Neural crest cell (in vitro differentiated cells): ENCODE measurements at places on chromosomes 16 and 17. TPM values are rescaled to one million over a fixed set of nuclear protein-coding genes. Genes with fewer than 3 reads are reported as not detected.

DNA sequence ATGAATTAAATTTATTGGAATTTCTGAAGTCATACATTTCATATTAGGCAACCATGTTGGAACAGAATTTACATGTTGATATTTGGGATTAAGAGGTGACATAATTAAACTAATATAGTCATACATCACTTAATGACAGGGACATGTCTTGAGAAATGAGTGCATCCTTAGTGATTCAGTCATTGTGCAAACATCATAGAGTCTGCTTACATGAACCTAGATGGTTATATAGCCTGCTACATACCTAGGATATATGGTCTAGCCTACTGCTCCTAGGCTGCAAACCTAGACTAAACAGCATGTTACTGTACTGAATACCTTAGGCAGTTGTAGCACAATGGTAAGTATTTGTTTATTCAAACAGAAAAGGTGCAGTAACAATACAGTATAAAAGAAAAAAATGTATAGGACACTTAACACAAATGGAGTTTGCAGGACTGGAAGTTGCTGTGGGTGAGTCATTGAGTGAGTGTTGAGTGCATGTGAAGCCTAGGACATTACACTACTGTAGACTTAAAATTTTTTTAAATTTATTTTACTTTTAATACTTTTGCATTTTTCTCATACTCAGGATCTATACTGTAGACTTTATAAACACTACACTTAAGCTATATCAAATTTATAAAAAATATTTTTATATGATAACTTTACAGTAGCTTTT is 85.6 kb downstream of the OMG start:
- no peak overlapping the region for H3K4me3 ChIP-seq
- H3K27ac ChIP-seq: no peak overlapping the region
- DNase-seq: no peak
- no peaks in the 10 kb centered on the region for H3K4me1 ChIP-seq
- H3K27me3 ChIP-seq: no peaks in the 10 kb centered on the region

- peaks cover 21% of the 10 kb centered on the region for H3K27me3 ChIP-seq
- peaks cover 4% of the 10 kb centered on the region for H3K4me1 ChIP-seq
- no peak overlapping the region for H3K4me3 ChIP-seq
- H3K36me3 ChIP-seq: no peaks in the 10 kb centered on the region
These were observed 559.4 kb downstream of the TOX3 start for GRCh38 chr16:51987519-51987918.

GRCh38 chr17:35717475-35717874 is 14.0 kb upstream of the RASL10B start:
- no peaks in the 10 kb centered on the region for H3K4me1 ChIP-seq
- no peak for DNase-seq
- no peaks in the 10 kb centered on the region for H3K27me3 ChIP-seq

- H3K27ac ChIP-seq: no peak overlapping the region
- H3K4me1 ChIP-seq: peaks cover 5% of the 10 kb centered on the region
- H3K27me3 ChIP-seq: no peaks in the 10 kb centered on the region
- DNase-seq: no peak
These were observed 45.5 kb downstream of the PEMT start for GRCh38 chr17:17545984-17546383.

DNA sequence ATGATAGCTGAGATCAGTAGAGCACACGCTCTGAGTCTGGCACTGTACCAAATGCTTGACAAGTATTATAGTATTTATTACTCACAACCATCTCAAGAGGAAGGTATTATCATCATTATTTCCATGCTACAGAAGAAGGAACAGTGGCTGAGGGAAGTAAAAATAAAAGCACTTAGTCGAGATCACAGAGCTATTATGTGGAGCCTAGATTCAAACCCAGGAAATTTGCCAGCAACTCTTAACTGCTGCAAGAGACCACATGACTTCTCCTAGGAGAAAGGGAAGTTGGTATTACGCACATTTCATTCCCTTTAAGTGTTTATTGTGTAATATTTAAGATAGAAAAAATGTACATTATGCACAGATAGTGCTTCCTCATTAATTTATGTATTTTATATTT is 1.0 kb upstream of the RHOT1 start:
- H3K4me3 ChIP-seq: peak overlapping the region; percentile 83
- no peaks in the 10 kb centered on the region for H3K27me3 ChIP-seq
- no peaks in the 10 kb centered on the region for H3K36me3 ChIP-seq
- DNase-seq: no peak
- no peak overlapping the region for H3K27ac ChIP-seq
- peaks cover 25% of the 10 kb centered on the region for H3K4me1 ChIP-seq

- peaks cover 6% of the 10 kb centered on the region for H3K36me3 ChIP-seq
- H3K4me3 ChIP-seq: no peak overlapping the region
- no peaks in the 10 kb centered on the region for H3K27me3 ChIP-seq
- peak; percentile 8 for DNase-seq
- no peak overlapping the region for H3K27ac ChIP-seq
These were observed 10.9 kb downstream of the COPS3 start for GRCh38 chr17:17269926-17270773.

- H3K4me3 ChIP-seq: no peak overlapping the region
- no peaks in the 10 kb centered on the region for H3K4me1 ChIP-seq
- H3K27ac ChIP-seq: no peak overlapping the region
- peaks cover 2% of the 10 kb centered on the region for H3K27me3 ChIP-seq
These were observed 133.1 kb upstream of the RPL38 start for GRCh38 chr17:74070374-74070773.

DNA sequence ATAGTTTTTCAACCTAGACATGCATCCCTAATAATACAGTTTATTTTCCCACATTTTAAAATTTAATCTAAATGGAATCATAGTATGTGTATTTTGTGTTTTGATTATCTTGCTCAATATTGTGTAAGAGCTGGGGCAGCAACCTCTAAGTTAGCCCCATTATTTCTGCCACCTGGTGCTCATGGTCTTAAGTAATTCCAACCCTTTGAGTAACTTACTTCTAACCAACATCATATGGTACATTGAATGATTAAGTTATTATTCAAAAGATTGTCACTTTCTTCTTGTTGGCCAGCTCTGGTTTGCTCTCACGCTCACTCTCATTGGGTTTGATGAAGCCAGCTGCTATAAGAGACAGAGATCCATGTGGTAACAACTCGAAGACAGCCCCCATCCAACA is 3.9 kb upstream of the KRTAP4-3 start:
- H3K4me1 ChIP-seq: no peaks in the 10 kb centered on the region
- peaks cover 29% of the 10 kb centered on the region for H3K27me3 ChIP-seq
- DNase-seq: no peak
- H3K36me3 ChIP-seq: no peaks in the 10 kb centered on the region
- H3K27ac ChIP-seq: no peak overlapping the region
- no peak overlapping the region for H3K4me3 ChIP-seq

- DNase-seq: no peak
- no peak overlapping the region for H3K27ac ChIP-seq
- no peaks in the 10 kb centered on the region for H3K36me3 ChIP-seq
- H3K4me1 ChIP-seq: no peaks in the 10 kb centered on the region
- H3K27me3 ChIP-seq: peaks cover 53% of the 10 kb centered on the region
These were observed 9.7 kb upstream of the KDM6B start for GRCh38 chr17:7824021-7824924.

- H3K4me3 ChIP-seq: no peak overlapping the region
- no peak overlapping the region for H3K27ac ChIP-seq
- no peaks in the 10 kb centered on the region for H3K27me3 ChIP-seq
- peaks cover 8% of the 10 kb centered on the region for H3K36me3 ChIP-seq
These were observed 36.2 kb downstream of the IL4R start for GRCh38 chr16:27350006-27350405.

DNA sequence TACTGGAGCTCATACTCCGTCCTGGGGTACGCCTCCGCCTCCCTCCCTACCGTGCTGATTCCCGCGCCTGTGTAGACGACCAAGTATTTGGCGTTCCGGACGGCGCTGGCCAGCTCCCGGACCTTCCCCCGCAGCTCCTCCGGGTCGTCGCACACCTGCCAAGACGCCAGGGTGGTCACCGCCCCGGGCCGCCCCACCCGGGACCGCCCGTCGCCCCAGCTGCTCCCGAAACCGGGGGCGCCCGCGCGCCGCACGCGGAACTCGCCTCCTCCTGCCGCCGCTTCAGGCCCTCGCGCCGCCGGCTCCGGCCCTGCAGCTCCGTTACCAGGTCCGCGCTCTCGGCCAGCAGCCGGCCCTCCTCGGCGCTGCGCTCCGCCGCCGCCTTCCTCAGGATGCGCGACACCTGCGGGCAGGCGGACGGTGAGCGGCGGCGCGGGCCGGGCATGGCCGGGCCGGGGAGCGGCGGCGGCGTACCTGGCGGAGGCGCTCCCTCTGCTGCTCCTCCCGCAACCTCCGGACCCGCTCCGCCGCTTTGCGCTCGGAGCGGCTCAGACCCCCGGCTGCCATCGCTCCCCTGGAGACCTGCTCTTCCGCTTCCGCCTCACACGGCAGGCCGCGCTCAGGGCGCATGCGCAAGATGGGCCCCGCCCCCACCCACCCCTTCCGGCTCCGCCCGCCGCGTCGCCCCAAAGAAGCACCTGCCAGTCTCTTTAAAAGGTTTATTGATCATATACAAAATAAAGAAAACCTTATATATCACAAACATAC is at the start of gene SIRT7:
SIRT7 (minus strand) TSS at position 612 of the 768 bp plus-strand sequence; CDS start at position 567, 45 bp downstream.
- H3K4me1 ChIP-seq: peaks cover 9% of the 10 kb centered on the region
- peak within 1 kb of the TSS; percentile 90 for H3K4me3 ChIP-seq
- no peaks in the 10 kb centered on the region for H3K27me3 ChIP-seq
- peak within 1 kb of the TSS; percentile 62 for H3K27ac ChIP-seq
- peak; percentile 65 for DNase-seq

DNA sequence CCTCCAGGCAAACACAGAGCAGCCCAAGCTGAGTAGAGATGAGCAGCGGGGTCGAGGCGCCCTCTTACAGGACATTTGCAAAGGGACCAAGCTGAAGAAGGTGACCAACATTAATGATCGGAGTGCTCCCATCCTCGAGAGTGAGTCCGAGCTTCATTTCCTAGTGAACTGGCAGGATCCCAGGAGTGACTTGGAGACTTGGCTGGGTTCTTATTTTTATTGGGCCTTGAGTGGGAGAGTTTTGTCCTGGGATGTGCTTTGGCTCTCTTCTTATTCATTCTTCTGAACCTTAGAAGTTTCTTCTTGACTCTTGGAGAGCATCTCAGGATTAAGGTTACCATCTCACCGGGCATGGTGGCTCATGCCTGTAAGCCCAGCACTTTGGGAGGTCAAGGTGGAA is 27.2 kb upstream of the CDC6 start:
- no peaks in the 10 kb centered on the region for H3K4me1 ChIP-seq
- H3K27ac ChIP-seq: no peak overlapping the region
- H3K36me3 ChIP-seq: peaks cover 18% of the 10 kb centered on the region
- H3K4me3 ChIP-seq: no peak overlapping the region
- no peak for DNase-seq

GRCh38 chr17:58666858-58667267 is 25.0 kb downstream of the TEX14 start:
- H3K27me3 ChIP-seq: no peaks in the 10 kb centered on the region
- H3K4me1 ChIP-seq: no peaks in the 10 kb centered on the region
- DNase-seq: no peak

- no peak overlapping the region for H3K27ac ChIP-seq
- no peak overlapping the region for H3K4me3 ChIP-seq
- no peaks in the 10 kb centered on the region for H3K36me3 ChIP-seq
- H3K4me1 ChIP-seq: no peaks in the 10 kb centered on the region
These were observed 13.5 kb upstream of the DNAI2 start for GRCh38 chr17:74260525-74260850.

KRTAP1-1 gene
- not detected in 2 replicates for total RNA-seq

VASN gene
- total RNA-seq: 0.91 and 1.2 TPM in 2 replicates

MTHFSD gene
- total RNA-seq: 14.0 and 16.8 TPM in 2 replicates

PITPNM3 gene
- total RNA-seq: 1.3 and 1.4 TPM in 2 replicates

TMEM238L gene
- total RNA-seq: not detected in 2 replicates

HBA2 gene
- total RNA-seq: not detected in 2 replicates

ATXN1L gene
- total RNA-seq: 27.4 and 28.4 TPM in 2 replicates

ITGAE gene
- total RNA-seq: 43.1 and 45.5 TPM in 2 replicates
